ENCODE measurements at places on chromosomes 7 and 10.

DNA sequence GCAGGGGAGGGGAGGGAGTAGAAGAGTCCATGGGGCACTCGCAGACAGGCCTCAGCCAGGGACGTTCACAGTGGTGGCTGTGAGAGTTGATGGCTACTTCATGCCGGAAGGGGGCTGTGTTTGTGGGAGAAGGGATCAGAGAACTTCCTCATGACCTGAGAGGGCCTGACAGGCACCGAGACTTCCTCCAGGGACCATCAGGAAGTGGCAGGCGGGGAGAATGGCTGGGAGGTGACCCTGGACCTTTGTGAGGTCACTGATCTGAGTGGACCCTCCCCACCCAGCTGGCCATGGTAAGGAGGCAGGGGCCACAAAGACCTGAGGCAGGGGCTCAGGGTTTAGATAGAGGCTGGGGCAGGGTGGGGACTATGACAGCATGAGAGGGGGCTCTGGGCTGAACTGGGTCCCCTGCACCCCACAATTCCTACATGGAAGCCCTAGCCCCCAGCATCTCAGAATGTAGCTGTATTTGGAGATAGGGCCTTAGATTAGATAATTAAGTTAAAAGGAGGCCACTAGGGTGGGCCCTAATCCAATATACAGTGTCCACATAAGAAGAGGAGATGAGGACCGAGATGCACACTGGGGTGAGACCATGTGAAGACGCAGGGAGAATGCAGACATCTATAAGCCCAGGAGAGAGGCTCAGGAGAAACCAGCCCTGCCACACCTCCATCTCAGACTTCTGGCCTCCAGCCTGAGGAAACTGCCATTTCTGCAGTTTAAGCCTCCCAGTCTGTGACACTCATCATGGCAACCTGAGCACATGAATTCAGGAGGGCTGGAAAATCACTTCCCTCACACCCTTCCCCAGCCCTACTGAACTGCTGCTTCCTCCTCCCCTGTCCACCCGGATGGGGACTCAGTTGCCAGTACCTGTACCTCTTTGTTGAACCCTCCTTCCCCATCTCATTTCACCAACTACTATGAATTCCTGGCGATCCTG is 273.9 kb upstream of the ZNF32 start:
- DNase-seq: peak; percentile 24

GRCh38 chr7:42344198-42344755 is 107.3 kb upstream of the GLI3 start:
- no peak for DNase-seq

GRCh38 chr7:22827563-22827962 is 4.9 kb upstream of the TOMM7 start:
- DNase-seq: no peak

DNA sequence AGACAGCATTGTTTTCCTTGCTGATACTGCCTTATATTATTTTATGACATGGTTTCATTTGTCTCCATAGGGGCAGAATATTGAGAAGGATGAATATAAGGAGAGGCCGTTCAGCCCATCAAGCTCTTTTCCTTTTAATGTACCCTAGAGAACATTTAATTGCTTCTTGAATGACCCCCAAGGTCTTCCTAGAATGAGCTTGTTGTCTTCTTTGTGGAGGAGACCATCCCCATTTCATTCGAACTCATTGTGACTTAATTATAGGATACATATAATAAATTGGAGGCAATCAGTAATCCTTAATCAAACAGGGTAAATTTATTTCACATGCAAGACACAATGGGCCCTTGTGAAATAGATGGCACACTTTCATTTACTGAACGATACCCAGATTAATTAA is 231.3 kb downstream of the MDFIC start:
- DNase-seq: no peak

DNA sequence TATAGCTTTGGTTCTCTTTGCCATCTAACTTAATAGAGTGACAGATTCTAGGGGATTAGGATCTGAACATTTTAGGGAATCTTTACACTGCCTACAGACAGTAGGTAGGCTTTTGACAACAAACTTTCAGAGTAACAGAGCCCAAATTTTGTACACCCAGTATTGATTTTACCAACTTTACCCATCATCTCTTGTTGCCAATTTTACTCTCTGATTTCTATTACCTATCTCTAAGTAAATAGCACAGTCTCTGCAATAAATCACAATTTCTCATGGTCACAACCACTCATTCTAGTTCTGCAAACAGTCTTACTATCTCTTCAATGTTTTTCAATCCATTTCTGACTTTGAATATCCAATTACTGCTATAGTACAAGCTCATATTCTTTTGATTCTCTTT is 1097.6 kb upstream of the PHF14 start:
- no peak for DNase-seq

- no peak for DNase-seq
These were observed 20.4 kb downstream of the KLLN start for GRCh38 chr10:87842776-87843497.

GRCh38 chr7:23235813-23236221 is 10.8 kb upstream of the GPNMB start:
- DNase-seq: no peak

GRCh38 chr7:3482147-3482921 is 181.3 kb downstream of the SDK1 start:
- peak; percentile 84 for DNase-seq

DNA sequence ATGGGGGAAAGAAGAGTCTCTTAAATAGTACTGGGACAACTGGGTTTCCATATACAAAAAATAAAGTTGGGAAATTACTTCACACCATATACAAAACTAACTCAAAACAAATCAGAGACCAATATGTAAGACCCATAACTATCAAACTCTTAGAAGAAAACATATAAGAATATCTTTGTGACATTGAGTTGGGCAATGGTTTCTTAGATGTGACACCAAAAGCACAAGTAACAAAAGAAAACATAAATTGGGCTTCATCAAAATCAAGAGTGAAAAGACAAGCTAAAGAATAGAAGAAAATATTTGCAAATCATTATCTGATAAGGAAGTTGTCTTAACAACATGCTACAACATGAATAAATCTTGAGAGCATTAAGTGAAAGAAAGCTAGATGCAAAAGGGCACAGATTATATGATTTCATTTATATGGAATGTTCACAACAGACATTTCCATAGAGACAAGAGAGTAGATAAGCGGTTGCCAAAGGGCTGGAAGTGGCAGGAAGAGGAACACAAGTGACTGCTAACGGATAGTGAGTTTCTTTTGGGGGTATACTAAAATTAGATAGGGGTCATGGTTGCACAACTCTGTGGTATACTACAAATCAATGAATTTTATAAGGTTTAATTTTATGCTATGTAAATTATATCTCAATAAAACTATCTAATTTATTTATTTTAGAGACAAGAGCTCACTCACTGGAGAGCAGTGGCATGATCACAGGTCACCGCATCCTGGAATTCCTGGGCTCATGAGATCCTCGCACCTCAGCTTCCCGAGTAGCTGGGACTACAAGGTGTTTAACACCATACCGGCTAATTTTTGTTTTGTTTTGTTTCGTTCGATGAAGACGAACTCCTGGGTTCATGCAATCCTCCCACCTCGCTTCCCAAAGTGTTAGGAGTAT is 35.4 kb downstream of the JMJD1C start:
- no peak for DNase-seq

DNA sequence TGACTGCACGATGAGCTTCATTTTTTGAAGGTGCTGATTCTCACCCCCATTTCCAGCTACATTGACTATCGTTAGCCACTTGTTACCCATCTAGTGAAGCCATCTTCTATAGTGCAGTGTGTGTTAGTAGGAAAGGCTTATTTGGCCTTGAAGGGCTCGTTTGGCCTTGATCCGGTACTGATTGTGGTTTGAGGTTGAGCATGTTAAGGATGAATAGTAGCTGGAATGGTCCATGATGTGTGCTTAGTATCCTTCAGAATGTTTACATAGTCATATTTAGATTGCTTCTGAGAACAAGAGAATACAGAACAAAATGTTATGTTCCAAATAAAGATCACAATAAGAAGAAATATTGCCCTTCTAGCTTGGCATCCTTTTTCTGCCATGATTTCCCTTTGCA is 591.5 kb downstream of the AUTS2 start:
- DNase-seq: no peak

Measured in islet precursor cell (in vitro differentiated cells).